ENCODE measurements at places on chromosomes 3 and 15.

DNA sequence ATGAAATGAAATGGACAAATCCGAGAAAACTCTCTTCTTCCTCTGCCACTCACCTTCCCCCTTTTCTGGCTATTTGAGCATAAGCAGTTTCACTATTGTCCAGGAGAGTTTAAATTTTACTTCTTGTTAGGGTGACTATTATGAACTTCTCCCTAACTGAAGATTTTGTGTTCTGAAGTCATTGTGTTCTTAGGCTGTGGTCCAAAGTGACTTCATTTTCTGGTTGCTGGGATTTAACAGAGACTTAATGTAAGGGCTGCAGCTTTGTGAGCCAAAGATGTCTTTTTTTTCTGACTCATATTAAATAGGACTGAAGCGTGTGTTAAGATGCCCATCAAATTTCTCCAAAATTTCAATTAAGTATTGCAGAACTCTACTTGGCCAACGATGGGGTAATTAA is 46.5 kb upstream of the FSTL1 start:
- no peak for DNase-seq

- no peak for DNase-seq
These were observed 59.4 kb downstream of the DAPK2 start for GRCh38 chr15:63986751-63987341.

GRCh38 chr3:135263331-135263730 is 468.3 kb downstream of the EPHB1 start:
- DNase-seq, result no peak

DNA sequence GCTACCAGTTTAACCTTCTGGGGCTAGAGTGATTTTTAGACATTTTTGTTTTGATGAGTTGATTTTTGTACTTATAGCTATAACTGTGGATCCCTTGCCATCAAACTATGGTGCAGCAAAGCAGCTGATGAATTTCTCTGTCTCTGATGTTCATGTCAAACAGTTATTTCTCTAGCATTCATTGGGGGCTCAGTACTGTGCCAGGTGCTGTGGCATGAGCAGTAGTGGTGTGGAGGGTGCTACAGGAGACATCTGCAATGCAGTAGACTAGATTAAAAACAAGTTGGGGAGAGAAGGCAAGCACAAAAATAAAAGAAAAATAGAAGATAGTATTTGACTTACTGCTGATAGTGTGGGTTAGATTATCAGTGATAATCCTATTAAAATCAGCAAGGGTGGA is 95.3 kb downstream of the AKAP13 start:
- DNase-seq, result no peak

GRCh38 chr3:30269751-30270445 is 336.5 kb upstream of the TGFBR2 start:
- DNase-seq, result no peak

DNA sequence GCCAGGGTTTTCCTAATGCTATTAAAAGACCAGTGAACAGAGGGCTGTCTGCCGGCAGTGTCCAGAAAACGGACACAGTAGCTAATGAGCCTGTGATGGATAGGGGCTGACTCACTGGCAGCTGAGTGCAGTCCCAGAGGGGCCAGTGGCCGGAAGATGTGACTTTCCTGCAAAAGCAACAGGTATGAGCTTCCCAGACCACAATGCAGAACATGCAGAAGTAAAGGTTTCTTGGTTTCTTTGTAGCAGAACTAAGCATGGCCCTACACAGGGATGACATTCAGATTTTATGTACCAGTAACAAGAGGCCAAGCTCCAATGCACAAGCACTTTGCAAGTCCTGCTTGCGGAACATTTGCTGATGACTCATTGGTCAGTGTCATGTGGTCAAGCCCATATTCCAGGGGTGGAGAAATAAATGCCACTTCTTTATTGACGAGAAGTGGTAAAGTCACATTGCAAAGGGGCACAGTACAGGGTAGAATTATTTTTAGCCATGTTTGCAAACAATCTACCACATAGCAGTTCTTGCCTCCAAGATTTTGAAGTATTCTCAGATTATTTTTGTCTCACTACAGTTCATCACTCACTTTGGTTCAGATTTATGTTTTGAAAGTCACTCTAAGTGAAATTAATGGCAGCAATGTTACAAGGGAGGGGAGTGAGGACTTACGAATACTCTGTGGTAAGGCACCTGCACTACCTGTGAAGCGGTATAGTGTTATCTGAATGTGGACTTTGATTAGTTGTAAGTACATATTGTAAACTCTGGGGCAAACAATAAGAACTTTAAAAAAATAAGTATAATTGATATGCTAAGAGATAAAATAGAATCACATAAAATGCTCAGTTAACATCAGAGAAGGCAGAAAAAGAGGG is 263.3 kb downstream of the ABHD5 start:
- DNase-seq, result no peak

GRCh38 chr3:53753518-53754183 is 92.6 kb downstream of the CHDH start:
- peak; percentile 1 for DNase-seq

- no peak for DNase-seq
These were observed at the start of gene LARP6 for GRCh38 chr15:70853973-70854665. LARP6 (minus strand) TSS chr15:70854157; CDS start chr15:70854088, 69 bp downstream.

DNA sequence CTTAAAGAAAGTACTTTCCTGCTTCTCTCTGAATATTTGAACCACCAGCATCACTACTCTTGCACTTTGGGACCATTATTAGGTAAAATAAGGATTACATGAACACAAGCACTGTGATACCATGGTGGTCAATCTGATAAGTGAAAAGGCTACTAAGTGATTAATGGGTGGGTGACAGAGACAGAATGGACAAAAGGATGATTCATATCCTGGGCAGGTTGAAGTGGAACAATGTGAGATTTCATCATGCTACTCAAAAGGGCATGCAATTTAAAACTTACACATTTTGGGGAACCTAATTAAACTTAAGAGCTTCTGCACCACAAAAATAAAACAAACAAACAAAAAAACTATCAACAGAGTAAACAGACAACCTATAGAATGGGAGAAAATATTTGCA is 172.0 kb upstream of the CD96 start:
- DNase-seq, result no peak

DNA sequence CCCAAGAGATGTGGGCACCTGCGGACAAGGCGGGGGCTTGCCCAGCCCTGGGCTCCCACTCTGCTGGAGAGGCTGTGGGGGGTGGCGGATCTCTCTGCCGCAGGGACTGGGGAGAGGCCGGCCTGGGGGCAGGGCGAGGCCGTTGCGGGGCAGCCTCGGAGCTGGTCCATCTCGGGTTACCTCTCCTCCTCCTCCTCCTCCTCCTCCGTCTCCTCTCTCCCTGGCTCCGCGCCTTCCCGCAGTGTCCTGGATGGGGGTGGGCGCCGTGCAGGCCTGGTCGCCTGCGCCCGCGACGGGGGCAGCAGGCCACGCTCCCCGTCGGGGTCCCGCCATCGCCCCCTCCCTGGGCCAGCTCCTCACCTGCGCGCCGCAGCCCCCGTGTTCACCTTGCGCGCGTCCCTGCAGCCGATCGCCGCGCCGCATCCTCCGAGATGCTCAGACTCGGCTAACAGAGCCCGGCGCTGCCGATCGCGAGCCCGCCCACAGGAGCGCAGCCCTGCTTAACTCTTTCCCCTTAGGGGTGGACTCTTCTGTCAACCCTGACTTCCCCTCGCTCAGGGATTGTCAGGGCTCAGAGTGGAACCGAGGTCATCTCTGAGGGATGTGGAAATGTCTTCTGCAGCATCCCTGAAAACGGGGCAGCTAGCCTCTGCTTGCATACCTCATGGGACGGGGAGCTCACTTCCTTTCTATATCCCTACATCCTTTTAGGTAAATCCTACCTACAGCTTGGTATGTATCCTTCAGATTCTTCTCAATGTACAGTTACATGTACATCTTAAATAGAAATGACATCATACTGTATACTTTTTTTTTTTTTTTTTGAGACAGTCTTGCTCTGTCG is at the start of gene PRRT3:
TSS of gene PRRT3 (minus strand) at position 447 of the 844 bp plus-strand sequence. CDS start 2,293 bp downstream, outside the sequence.
- DNase-seq, result peak; percentile 49

- no peak for DNase-seq
These were observed 12.8 kb downstream of the SENP7 start for GRCh38 chr3:101500208-101500607.

GRCh38 chr15:22786868-22787698 is 639 bp downstream of the NIPA1 start:
- no peak for DNase-seq

GRCh38 chr3:52874864-52875587 is 22.3 kb downstream of the STIMATE start:
- DNase-seq, result no peak

DNA sequence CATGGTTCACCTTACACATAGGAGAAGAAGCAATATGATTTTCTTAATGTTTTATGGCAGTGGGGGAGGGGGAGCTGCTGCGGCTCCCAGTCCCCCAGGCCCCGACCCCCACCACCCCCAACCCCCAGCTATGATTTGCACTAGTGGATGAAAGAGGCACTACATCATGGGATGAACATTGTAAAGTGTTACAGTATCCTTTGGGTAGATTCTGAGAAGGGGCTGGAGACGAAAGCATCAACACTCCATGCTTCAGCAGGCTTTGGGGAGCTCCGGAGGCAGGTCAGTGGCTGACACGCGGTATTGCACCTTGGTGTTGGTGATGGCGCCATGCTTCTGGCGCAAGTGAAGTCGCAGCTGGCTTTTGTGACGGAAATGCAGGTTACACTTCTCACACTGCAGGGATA is 19.9 kb upstream of the RTP2 start:
- DNase-seq, result no peak

GRCh38 chr15:64045101-64045435 is 1.2 kb downstream of the DAPK2 start:
- DNase-seq, result no peak

- DNase-seq, result no peak
These were observed 3.1 kb upstream of the CFAP20DC start for GRCh38 chr3:59052803-59053411.

DNA sequence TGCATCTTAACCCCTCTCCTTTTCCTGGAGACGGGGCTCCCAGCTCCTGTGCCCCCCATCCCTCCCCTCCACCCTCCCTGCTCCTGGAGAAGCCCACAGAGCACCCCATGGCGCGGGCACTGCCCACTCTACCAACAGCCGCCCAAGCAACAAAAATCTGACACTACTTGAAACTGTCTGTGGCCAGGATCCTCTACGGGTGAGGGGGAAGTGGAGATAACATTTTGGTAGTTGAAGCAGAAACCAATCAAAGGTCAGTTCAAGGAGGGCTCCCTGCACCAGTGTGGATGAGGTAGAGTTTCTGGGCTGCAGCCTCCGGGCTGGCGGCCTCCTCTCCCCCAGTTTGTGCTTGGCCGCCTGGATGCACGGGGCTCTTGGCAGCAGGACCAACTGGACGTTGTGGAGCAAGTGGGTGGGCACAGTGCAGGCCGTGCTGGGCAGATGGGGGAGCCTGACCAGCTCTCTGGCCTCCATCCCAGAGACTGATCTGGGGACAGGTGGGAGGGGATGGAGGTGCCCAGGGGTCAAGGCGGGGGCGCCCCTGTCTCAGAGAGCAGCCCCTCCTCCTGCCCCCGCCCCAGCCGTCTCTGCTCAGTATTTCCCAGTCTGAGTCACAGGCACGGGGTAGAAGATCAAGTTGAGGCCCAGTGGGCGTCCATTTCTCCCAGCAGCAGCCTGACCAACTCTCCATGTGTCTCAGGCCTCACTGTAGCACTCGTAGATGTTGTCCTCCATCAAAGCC is 12.8 kb downstream of the H1-8 start:
- DNase-seq, result no peak

Measured in stimulated activated CD4-positive, alpha-beta T cell treated with anti-CD3 and anti-CD28 coated beads, TNF-alpha, amount 100 ng/mL, for 48 hours (primary cell).